ENCODE measurements at places on chromosomes 1 and 21.

GRCh38 chr1:223712850-223713474 lies 623 bp downstream of the CAPN2 start:
- DNase-seq = no peak

DNA sequence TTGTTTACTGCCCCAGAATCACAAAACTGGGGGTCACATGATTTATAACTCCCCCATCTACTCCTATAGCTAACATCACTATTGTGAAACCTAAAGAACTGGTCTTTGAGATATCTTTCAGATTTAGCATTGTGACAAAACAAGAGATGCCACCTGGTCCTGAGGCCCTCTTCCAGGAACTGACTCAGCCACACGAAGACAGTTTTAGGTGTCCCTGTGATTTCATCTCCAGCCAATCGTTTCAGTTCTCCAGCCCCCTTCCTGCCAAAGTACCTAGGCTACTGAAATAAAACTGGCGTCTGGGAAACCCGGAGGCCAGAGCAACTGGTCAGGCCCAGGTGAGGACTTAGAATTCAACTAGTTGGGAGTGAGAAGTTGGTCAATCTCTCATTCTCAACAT lies 36.6 kb downstream of the TBX19 start:
- DNase-seq = no peak

GRCh38 chr1:154327466-154328317 lies 2.4 kb downstream of the ATP8B2 start:
- no peak for DNase-seq

DNA sequence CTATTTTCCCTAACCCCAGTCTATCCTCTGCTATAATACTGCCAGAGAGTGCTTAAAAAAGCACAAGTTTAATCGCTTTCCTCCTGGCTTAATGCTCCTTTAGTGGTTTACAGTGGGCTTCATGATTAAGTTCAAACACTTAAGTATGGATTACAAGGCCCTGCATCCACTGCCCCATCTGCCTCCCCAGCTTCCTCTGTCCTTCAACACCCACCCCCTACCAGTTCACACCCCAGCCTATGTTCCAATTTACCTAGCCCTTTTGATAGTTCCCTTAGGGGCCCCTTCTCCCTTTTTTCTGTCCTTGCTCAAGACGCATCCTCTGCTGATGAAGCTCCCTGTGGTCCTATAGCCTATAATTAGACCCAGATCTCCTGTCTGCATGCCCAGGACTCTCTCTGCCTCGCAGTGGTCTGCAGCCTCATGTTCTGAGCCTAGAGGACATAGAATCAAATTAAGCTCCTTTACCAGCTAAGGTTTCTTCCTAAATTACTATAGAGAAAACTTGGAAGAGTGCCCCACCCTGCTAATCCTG lies 212.5 kb downstream of the FGGY start:
- DNase-seq = no peak

DNA sequence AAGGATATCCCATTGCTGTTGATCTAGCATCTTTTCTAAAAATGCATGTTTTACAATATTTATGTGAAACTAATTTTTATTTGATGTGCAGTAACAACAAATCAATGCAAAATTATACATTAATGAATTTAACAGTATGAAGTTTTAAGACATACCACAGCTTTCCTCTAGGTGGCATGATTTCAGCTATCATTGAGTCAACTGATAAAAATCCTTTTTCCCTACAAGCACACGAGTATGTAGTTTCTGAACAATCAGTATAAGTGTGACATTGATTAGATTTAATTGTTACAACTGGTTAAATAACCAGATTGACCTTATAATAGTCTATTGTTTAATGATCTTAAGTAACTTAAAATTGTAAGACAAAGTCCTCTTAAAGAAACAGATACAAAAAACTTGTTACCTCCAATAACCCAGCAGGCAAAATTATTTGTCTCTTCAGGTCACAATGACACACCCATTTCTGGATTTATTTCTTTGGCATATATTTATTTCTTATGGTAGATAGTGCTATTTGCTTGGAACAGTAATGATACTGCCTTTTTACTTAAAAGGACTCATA lies 5.8 kb upstream of the TGFB2 start:
- DNase-seq = peak; percentile 52

DNA sequence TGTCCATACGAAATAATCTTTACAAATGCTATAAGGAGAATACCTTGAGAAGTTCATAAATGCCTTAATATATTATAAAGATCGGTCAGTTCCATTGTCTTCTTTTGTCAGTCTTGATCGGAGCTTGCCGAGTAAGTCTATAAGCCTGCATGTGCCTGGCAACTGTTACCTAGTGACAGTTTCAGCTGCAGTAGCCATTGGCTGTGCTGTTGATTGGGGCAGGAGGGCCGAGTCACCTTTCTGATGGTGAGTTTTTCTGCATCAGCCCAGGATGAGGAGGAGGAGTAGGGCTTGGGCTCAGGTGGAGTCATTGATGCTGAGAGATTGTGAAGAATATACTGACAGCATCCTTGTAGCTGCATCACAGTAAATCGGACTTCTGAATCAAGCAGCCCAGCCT lies 1.9 kb upstream of the GPR52 start:
- DNase-seq = no peak

- DNase-seq = no peak
Measured at GRCh38 chr1:44505210-44505993, 100.3 kb downstream of the RNF220 start.

DNA sequence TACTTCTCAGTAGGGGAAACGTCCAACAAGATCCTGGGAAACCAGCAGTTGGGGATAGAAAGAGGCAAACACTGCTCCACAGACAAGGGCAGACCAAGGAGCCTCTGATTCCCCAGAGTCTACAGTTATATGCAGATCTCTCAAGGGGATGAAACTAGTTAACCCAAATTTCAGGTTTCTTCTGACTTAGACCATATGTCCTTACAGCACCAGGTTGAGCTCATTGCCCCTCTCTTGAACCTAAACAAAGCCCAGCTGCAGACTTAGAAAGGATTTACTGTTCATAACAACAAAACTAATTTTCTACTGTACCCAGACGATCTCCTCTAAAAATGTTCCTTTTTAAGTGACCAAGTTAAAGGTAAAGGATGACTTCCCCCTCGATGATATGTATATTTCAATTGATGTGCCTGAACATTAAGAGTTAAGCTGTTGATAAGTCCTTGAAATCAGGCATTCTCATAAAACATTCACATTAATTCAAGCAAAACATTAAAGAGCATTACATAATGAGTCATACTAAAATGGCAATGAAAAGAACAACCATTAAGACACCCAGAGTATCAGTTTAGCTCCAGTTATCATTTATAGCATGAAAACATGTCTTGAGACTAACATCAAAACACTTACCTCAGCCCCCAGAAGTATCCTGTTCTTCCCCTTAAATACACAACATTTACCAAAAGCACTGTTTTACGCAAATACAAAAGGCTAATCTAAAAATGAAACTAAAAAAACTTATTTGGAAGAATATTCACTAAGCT lies 24.1 kb downstream of the SMYD3 start:
- no peak for DNase-seq

GRCh38 chr1:204483791-204484190 lies 10.8 kb downstream of the PIK3C2B start:
- DNase-seq = no peak

DNA sequence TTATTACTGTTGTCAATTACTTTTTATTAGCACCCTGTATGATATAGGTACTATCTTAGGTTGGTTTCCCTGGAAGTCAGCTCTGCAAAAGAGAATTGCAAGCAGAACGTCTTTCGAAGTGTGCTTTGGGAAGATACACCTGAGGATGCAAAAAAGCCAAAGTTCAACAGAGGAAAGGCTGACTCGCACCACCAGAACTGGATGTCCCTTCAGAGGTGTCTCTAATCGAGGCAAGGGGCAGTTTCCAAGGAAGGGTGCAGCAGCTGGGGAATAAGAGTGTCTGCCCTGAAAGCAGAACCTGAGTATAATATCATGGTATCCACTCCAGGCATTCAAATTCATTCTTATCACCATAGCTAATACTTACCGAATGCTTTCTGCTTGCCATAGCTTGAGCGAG lies 149.6 kb downstream of the CACNA1E start:
- no peak for DNase-seq

- DNase-seq = no peak
Measured at GRCh38 chr1:1308756-1309250, 406 bp downstream of the PUSL1 start.

GRCh38 chr1:44723496-44724295 lies 7.3 kb downstream of the RNU5D-1 start:
- no peak for DNase-seq

DNA sequence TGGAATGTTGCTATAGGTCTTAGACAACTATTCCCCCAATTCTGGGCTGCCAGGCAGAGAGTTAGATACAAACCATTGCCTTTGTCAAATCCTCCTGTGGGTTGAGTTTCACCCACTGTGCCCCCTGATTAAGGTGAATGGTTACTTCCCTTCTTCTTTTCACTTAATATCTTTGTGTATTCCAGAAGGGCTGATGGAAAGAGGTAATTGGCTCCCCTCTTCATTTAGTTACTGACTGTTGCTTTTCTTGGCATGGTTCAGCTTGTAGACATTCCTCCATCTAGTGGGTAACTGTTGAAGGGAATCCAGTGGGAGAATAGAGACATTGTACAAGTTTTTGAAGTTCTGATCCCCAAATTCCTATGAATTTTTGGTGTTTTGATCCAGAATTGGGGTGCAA lies 43.8 kb upstream of the MACF1 start:
- DNase-seq = no peak

GRCh38 chr1:8516793-8517556 lies 199.1 kb downstream of the SLC45A1 start:
- no peak for DNase-seq

DNA sequence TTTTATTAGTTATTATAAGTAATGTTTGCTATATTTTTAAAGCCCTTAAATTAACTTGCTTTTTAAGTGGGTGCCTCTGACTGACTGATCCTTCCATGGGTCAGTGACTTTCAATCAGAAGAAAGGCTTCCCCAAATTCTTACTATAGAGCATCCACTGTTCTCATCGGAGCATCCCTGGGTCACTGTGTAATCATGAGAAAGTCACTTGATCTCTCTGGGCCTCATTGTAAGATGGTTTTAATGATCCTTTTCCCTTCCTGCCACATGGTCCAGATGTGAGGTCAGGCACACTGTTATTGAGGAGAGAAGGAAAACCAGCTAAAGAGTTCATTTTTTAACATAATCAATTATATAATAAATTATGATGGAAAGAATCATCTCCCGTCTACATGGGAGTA lies 11.0 kb upstream of the NBL1 start:
- DNase-seq = no peak

DNA sequence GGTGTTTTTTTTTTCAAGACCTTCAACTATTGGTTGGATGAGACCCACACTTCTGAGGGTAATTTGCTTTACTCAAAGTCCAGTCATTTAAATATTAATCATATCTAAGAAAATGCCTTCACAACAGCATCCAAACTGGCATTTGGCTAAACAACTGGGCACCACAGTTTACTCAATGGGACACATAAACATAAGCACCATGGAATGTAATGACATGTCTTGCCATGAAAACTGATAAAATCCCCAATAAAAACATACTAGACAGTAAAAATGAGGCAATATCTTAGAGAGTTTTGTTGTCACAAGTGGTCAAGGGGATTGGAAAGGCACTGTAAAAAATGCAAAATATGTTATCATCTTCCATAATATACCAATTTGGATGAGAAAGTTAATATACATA lies 838.8 kb upstream of the ADAMTS5 start:
- no peak for DNase-seq

DNA sequence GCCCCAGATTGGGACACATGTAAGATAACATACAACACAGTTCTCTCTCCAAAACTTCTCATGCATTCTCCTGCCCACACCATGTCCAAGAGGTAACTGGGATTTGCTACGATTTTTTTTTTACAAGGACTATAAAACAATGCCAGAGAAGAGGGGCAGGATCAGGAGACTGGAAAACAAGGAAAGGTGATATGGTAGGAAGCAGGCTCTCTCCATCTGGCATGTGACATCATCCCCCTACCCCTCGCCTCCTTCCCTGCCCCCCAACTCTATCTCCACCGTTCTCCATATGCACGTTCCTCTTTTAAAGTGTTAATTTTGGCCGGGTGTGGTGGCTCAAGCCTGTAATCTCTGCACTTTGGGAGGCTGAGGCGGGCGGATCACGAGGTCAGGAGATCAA lies 20.7 kb downstream of the OLIG2 start:
- DNase-seq = no peak

DNA sequence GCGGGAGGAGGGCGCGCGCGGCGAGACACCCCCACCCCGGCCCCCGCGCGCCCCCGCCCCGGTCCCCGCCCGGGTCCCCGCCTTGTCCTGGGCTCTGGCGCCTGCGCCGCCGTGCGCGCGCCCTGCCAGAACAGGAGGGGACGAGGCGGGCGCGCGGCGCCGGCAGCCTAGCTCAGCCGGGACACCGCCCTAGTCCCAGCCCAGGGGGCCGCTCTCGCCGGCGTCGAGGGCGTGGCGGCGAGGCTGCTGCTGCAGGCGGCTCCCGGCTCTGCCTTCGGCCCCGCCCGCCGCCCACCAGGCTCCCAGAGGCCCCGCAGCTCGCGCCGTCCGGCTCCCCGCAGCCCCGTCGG lies at the start of gene RCAN3:
RCAN3 (plus strand) TSS at position 128 of the 350 bp plus-strand sequence. CDS start 11,537 bp downstream, outside the sequence.
- peak; percentile 92 for DNase-seq

GRCh38 chr1:230077436-230078213 lies 10.6 kb downstream of the GALNT2 start:
- DNase-seq = no peak

DNA sequence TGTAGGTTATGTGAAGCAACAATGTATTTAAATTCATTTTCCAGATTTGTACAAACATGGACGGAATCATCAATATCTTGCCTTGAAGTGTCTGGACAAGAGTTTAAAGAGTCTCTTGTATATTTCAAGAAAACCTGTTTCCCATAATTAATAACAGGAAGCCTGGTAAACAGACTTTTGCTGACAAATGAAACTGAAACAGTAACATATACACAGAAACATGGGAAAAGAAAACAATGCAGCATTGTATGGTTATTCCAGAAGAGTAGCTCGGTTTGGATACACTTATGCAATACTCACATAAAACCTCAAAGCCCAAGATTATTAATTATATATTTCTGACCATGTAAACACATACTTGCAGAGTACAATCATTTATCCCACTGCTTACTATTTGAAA lies 265.5 kb downstream of the PTPRC start:
- DNase-seq = no peak

DNA sequence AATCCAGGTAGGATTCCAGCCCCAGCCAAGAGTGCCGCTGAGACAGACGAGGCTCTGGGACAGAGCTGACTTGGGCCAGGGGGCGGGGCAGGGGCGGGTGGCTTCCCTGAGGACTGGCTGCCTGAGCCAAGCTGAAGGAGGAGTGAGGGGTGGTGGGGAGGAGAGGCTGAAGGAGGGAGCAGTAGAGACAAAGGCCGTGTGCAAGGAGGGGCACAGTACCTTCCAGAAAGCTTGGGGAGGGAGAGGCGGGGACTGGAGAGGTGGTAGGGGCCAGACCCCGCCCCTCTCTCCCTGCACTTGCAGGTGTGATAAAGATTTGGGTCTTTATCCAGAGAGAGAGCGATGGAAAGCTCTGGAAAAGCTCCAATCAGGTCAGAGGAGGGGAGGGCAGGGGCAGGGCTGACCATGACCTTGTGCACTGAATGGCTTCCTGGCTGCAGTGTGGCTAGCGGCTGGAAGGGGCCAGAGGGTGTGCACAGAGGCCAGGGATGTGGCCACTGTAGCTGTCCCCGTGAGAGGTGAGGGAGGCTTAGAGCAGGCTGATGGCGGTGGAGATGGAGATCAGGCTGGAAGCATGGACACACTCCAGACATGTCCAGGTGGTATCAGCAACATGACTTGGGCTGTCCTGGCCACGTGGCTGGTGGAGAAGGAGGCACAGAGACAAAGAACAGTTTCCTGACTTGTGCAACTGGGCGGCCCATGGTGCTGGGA lies 6.7 kb upstream of the EPHA8 start:
- DNase-seq = no peak
